ENCODE measurements at places on chromosomes 4 and X.

DNA sequence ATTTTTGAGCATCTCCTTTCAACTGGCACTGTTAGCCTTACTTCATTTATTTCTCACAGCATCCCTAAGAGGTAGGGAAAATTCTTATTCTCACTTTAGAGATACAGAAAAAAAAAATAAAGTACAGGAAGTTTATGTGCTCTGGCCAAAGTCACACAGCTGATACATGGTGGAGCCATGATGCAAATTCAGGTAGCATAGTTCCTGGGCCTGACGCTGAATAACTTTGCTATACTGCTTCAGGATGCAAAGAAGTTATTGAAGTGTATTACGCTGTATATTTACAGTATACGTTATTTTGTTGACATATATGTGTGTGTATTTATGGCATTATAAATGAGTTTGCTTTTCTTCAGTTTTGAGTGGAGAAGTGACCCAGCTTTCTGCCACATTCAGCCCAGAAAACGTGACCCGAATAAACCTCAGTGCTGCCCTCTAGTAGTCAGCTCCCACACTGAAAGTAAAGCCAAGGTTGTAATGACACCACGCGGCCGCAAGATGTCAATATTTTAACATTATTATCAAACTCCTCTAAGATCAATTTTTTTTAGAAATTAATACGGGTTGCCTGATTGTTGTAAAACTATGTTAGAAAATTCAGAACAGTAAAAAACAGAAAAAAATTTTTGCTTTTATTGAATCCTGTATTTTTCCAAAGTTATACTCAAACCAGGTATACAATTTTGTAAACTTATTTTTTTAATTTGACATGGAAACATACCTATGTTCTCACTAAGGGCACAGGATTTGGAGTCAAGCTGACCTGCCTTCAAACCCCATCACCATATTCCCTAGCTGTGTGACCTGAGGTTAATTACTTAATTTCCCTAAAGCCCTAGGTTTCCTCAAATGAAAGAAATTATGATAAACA lies 3.8 kb upstream of the GUCY2F start:
- peak; percentile 8 for DNase-seq

GRCh38 chr4:150135134-150135772 lies 57.0 kb downstream of the DCLK2 start:
- DNase-seq, result no peak

DNA sequence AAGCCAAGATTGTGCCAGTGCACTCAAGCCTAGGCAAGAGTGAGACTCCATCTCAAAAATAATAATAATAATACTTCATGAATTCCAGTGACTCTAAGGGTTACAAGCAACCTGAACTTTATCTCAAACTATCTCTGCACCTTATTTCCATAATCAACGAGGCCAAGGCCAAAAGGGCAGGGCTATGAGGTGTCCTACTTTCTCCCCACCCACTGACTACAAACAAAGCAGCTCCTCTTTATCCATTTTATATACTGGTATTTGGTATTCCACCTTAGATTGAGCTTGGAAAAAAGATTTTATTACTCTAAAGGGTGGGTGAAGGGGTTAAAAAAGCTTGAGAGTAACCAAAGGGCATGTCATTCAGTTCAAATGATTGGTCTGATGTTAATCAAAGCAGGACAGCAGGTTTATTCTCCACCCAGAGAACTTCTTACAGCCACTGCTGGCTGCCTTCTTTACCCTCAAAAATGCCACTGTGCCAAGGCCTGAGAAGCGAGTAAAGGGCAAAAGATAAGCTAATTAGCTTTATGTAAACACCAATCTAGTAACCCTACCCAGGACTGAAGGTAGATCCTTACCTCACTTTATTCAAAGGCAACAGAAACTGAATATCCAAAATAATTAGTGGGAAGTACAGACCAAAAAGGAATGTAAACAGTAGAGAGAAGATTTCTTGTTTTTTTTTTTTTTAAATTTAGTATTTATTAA lies 28.2 kb downstream of the APOO start:
- no peak for DNase-seq

DNA sequence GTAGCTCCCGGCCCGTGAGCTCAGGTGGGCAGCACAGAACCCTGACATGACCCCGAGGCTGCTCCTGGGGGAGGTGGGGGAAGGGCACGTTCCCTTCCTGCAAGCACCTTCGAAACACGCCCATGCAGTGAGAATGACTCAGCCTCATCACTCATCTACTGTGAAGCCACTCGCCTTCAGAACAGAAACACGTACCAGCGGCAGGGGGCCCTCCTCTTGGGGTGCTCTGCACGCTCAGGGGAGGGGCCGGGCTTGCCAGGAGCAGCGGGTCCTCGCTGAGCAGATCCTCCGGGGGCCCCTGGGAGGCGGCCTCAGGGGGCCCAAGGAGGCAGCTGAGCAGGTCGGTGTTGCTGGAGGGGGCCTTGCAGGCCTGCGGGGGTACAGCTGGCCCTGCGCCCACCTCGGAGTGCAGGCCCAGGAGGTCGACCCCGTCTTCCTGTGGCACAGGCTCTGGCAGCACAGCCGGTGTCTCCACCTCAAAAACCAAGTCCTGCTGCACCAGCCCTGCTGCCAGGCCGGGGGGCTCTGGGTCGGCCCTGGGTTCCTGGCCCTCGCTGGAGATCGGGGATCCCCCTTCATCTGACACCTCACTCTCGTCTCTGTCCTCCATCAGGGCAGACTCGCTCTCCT lies 40.9 kb upstream of the CPLX1 start:
- DNase-seq, result no peak

DNA sequence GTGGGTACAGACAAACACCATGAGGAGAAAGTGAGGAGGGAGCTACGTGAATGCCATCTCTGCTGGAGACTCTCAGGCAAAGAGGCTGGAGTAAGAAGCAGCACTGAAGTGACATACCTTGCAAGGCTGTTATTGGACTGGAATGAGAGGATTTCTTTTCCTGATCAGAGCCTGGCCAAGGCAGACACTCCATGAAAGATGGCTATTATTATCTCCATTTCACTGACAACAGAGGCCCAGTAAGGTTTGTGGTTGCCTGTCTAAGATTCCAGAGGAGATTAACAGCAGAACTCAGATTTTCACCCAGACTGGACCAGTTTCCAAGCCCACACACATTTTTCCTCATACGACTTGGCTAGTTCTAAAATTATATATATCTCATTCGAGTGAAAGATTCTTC lies 162.0 kb upstream of the EOLA2 start:
- no peak for DNase-seq

DNA sequence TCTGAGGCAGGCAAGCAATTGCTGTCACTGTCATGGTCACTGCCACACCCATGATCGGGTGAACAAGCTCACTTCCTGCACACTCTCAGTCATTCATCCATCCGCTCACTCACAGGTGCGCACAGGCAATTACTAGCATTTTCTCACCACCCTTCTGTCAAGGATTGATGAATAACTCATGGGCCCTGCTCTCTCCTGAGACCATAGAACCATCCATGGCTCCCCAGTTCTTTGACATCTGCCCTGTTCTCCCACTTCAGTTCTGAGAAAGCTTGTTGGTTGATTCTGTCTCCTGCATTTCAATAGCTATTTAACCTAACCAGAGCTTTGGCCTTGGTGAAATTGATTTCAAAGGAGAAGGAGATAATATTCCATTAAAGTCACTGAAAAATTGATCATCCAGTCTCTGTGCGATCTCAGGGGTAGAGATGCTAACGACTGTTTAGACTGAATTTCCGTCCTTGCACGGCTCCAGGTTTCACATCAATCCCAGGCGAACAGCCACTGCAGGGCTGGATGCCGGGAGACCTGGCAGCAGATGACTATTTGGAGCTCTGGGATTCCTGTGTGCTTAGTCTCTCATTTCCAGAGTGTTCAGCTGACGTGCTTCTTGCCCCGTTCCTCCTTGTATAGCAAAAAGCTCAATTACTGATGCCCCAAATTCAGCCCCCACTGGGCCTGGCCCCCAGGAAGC lies 36.9 kb upstream of the ADRA2C start:
- DNase-seq, result no peak

GRCh38 chr4:158285429-158286216 lies 75.3 kb downstream of the TMEM144 start:
- DNase-seq, result no peak

- no peak for DNase-seq
Observed at GRCh38 chrX:46628460-46629371, 55.2 kb downstream of the CHST7 start.

GRCh38 chr4:113784497-113785250 lies 23.1 kb upstream of the CAMK2D start:
- no peak for DNase-seq

- no peak for DNase-seq
Observed at GRCh38 chr4:153970169-153970568, 181.3 kb upstream of the SFRP2 start.

GRCh38 chr4:81113024-81113423 lies 82.5 kb downstream of the BMP3 start:
- no peak for DNase-seq

GRCh38 chr4:62849696-62850095 lies 1559.6 kb downstream of the TECRL start:
- DNase-seq, result no peak

DNA sequence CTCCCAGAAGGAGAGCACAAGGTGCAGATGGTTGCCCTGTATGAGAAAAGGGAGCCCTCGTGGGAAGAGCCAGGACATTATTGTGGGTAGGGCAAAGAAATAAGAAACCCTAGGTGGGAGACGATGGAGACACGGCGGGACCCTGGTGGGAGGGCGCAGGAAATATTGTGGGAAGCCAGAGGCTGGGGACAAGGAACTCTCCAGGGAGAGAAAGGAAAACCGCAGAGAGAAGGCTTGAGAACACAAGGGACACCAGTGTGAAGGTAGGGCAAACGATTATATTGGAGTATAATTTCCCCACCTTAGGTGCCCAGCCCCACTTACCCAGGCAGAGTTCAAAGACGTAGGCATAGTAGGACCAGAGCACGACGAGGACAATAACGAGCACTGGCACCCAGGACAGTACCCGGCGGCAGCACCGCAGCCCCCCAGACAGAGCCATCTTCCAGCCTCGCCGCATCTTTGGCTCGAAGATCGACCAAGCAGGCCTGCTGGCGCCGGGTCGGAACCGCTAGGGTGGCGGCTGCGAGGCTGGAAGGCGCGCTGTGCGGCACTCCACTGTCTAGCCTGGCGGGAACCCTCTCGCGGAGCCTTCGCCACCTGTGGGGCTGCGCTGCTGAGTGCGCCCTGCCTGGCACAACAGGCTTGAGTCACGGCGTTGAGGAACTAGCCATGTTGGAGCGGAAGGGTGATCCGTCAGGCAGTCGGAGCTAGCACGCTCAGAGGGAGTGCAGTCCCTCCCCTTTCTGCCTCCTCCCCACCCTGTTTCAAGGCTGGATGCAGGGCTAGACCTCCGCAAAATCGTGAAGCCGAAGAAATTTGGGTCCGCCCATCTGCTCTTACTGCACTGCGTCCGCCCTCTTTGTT lies at the start of gene ZDHHC15:
Gene ZDHHC15, minus strand, starts transcription at position 473 of the 867 bp plus-strand sequence. Its CDS starts 13 bp downstream, at position 460.
- DNase-seq, result peak; percentile 1

DNA sequence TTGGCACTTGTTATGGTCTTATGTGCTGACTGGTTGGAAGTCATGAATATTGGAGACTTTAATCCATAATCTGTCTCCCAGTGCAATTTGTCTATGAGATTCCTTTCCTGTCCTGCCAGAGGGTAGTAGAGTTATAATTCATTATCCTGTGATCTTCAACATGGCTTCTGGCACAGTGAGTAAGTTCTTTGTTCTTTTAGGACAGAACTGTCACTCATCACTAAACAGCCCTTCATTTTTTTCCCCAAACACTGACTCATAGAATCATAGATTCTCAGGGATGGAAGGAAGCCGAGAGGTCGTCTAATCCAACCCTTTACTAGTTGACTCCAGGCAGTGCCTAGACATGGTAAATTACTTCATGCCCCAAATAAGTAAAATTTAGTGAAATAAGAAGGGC lies 78.4 kb downstream of the LUZP4 start:
- DNase-seq, result no peak

DNA sequence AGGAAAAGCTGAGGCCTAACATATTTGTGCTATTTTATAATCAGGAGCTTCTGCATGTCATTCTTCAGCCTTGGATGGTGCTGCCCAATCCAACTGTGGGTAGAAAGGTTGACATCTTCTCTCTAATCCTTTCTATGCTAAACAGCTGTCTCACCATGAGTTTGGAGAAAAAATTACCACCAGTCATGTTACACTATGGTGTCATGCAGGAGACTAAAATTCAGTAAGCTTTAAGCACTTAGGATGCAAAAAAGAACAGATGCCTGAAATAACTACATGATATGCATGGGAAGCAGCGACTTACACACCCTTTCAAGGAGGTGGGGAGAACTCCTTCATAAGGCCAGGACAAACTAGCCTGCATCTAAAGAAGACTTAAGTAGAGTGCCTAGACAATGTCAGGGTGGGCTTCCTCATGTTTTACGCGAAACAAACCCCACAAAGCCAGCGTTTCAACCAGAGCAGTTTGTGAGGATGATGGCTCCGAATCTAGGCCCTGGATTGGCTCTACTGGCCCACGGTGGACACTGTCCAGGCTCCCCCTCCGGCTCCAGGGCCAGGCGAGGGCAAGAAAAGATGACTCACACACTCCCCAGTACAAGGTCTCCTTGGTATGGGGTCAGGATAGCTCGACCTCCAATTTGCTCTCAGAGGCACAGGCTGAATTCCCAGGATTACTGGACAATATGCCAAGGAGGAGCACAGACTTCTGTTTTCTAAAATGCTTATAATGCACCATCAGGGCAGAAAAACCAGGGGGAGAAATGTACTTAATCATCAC lies 45.1 kb downstream of the STX18 start:
- no peak for DNase-seq

DNA sequence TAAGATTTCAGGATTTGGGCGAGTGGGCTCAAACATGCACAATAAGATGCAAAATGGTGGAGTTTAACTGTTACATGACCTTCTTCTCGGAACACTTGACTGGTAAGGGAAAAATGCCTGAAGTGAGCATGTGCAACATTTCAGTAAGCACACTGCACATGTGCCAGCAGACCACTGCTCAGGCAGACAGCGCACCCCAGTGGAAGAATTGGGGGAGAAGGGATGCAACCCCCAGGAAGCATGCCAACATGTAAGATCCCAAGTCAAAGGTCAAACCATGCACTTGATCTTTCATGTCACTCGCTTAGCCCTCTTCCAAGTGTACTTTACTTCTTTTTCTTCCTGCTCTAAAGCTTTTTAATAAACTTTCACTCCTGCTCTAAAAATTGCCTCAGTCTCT lies 256.3 kb downstream of the CENPC start:
- no peak for DNase-seq

GRCh38 chr4:133600008-133600407 lies 450.9 kb downstream of the PCDH10 start:
- no peak for DNase-seq

DNA sequence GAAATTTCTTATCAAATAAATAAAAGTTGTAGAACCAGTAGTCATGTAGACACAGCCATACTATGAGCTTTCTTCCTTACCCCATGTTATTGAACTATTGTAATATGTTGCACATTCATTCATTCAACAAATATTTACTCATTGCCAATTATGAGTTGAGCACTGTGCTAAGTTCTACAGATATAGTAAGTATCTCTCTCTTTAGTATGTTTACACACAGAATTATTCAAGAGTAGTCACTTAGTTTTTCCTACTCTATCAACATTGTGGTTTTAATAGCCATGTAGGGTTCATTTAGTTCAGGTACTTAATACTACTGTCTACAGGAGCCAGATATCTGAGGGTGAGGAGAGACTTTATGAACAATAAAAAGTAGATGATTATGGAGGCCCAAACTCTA lies 86.2 kb downstream of the TEX13A start:
- no peak for DNase-seq
